ENCODE measurements at places on chromosomes 11 and 22.

- DNase-seq: no peak
Observed at GRCh38 chr22:49331878-49332277, 495.8 kb downstream of the BRD1 start.

DNA sequence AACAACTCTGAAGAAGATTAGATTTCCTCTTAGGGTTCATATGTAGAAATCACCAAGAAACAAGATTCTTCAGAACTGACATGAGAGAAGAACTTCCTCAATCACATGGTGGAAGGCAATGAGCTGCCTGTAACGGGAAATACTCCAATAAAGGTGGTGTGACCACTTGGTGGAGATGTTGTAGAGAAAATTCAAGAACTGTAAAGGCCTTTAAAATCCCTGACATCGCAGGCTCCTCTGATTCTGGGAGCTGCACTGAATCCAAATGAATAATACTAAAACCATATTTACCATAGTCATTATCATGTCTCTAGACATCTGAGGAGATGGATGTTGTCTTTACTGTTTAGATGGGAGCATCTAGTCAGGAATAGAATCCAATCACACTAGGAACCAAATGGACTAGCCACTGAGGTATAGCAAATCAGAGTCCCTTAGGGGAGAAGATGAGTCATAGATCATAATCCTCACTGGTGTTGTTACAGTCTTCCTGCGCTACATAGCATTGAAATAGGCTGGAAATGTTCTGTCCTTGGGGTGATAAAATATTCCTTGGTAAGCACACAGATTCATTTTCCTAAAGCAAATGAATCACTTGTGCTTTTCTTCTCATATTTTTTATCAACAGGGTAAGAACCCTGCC is 321.6 kb upstream of the TENM4 start:
- DNase-seq: no peak

- DNase-seq: no peak
Observed at GRCh38 chr11:117993988-117994745, 8.0 kb downstream of the IL10RA start.

DNA sequence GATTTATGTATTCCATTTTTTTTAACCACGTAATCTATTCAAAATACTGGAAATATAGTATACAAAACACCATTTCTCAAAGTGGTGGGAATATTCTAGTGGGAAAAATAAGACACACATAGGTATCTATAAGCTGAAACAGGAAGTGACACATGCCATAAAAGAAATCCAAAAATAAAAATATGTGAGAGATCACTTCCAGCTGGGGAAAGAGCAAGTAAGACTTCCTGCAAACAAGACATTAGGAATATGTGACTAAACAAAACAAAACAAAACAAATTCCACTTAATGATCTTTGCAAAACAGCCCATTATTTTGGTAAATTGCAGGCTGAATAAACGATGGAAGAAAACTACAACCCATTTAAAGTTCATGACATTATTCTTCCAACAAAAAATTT is 107.3 kb upstream of the CEP126 start:
- no peak for DNase-seq

GRCh38 chr11:75572744-75573143 is 10.7 kb downstream of the SERPINH1 start:
- no peak for DNase-seq

DNA sequence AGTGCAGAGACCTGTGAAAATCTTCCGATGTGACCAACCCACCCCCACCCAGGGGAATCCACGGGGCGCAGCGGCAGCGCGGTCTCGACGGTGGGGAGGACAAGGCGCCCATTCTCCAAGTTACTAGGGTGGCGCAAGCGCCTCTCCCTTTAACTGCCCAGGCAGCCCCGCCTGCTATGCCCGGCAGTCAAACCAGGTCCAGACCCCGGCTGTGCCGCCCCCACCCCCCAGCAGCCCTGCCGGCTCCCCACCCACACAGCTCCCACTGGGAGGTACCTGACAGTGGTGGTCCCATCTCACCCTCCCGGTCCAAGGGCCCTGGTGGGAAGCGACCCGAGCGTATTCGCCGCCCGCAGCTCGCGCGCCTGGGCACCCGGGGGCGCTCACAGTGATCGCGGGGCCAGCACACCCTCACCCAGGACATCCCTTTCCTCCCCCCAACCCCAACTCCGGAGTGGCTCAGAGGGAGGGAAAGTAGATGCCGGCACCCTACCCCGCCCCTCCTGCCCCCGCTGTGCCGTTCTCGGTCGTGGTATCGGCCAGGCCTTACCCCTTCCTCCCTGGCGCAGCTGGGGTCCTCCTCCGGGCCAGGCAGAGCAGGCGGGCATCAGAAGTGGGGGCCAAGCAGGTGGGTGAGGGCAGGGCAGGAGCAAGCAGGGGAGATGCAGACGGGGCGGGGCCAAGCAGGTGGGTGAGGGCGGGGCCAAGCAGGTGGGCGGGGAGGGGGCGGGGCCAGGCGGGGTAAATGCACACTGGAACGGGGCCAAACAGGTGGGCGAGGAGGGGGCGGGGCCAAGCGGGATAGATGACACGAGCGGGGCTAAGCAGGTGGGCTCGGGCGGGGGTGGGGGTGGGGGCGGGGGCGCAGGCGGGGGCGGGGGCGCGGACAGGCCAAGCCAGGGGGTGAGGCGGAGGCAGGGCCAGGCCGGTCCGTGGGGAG is at the start of gene TRPM5:
TRPM5 (minus strand) TSS at position 634 of the 940 bp plus-strand sequence. CDS start 21,478 bp downstream, outside the sequence.
- DNase-seq: peak; percentile 72

GRCh38 chr11:70399681-70400112 is 1.4 kb downstream of the CTTN start:
- no peak for DNase-seq

GRCh38 chr22:39598017-39598965 is 27.7 kb downstream of the CACNA1I start:
- peak; percentile 65 for DNase-seq

GRCh38 chr11:34864424-34864823 is 51.8 kb downstream of the APIP start:
- DNase-seq: no peak

DNA sequence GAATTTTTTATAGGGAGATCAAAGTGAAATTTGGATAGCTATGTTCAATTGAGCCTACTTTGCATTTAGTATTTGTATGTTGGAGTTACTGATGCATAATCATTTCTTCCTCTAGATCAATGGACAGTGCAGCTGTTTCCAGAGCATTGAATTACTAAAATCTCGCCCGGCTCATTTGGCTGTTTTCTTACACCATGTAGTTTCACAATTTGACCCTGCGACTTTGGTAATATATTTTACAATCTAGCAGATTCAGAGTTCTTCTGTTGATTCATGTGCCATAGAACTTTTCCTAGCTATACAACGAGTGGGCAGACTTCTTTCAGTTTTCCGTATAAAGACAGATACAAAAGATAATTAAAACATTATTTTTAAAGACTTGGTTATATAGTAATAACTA is 70.0 kb upstream of the GRIK4 start:
- DNase-seq: no peak

DNA sequence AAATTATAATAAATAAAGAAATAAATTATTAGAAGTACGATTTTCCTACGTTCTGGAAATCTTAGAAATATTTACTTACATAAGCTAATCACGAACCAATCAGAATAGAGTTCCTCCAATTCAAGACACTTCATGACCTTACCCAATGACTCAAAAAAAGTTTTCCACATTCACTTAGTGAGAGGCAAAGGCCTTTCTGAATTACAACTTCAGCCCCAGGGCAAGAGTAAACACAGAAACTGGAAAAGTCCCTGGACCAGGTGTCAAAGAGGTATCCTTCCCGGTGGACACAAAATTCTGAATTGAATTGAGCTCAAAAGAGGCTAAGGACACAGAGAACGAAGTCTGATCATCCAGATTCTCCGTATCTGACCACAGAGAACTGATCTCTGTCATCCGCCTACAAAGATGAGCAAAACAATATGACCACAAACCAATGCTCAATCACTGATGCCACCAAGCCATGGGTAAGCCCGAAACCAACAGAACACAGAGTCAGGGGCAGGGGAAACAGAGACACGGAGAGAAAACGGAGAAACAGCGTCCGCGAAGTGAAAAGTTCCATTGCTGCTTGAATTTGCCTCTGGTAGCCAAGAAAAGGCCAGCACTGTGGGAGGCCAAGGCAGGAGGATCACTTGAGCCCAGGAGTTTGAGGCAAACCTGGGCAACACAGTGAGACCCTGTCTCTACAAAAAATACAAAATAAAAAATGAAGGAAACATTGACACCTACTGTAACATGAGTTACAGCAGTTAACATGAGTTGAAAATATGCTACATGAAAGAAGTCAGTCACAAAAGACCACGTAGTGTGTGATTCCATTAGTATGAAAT is 6.8 kb downstream of the BID start:
- DNase-seq: peak; percentile 71

GRCh38 chr11:71429701-71430100 is 18.5 kb downstream of the DHCR7 start:
- no peak for DNase-seq

DNA sequence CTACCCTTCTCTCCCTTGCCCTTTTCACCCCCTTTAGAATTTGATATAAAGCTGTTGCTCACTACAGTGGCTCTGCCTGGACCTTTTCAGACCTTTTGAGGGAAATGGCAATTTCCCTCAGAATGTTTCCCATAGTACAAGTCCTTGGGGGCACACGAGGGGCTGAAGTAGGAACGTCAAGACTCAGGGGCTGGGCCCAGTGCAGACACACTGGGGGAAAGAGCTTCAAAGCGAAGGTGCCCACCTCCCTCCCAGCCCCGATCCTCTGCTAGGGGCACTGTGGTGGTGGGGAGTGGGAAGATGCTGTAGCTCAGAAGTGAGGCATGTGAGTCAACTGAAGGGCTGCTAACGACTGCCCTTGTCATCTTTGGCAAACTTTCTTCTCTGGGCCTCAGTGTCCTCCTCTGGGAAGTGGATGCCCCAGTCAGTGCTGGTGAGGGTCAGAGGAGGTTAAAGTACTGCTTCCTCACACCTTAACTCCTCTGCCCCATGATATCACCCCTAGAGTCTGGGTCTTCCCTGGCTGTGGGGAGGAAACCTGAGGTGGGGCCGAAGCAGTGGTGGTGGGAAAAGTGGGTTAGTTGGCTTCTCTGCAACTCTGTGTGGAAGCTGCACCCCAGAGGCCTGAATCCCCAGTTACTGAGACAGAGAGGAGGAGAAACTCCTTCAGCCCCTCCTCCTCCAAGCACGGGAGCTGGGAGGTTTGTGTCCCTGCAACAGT is 425.3 kb upstream of the B3GAT1 start:
- no peak for DNase-seq

DNA sequence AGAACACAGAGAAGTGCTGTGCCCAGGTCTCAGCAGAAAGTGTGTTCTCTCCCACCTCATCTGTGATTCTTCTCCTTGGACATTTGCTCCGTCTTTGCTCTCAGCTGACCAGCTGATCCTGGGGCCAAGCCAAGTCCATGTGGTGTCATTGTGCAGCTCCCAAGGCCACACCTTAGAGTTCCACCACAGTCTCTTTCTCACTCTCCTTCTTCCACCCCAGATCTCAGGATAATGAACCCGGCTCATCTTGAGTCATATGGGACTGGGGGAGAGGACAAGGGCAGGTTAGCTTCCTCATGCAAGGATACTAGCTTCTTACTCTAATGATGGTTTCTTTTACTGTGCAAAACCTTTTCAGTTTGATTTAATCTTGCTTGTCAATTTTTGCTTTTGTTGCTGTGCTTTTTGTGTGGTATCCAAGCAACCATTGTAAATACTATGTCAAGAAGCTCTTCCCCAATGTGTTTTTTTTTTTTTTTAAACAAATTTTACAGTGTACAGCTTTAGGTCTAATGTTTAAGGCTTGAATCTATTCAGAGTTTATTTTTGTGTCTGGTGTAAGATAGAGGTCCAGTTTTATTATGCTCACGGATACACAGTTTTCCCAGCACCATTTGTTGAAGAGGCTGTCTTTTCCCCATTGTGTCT is 75.0 kb upstream of the OR4B1 start:
- DNase-seq: no peak

GRCh38 chr11:92423115-92424034 is 198.8 kb downstream of the FAT3 start:
- no peak for DNase-seq

DNA sequence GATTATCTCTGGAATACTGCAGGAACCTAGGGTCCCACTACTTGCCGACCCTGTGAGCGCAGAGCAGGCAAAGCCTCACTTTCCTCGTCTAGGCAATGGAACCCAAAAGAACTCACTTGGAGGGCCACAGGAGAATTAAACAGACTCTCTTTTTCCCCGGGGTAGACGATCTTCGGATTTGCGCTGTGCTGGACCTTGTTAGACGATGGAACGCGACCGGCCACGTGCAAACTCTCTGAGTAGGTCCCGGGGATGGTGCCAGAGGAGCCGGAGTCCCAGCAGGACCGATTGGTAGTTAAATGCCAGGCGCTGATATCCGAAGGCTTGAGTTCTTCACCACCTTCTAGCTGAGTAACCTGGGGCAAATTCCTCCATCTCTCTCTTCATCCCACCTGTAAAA is 1.0 kb upstream of the SLC1A2 start:
- DNase-seq: no peak

DNA sequence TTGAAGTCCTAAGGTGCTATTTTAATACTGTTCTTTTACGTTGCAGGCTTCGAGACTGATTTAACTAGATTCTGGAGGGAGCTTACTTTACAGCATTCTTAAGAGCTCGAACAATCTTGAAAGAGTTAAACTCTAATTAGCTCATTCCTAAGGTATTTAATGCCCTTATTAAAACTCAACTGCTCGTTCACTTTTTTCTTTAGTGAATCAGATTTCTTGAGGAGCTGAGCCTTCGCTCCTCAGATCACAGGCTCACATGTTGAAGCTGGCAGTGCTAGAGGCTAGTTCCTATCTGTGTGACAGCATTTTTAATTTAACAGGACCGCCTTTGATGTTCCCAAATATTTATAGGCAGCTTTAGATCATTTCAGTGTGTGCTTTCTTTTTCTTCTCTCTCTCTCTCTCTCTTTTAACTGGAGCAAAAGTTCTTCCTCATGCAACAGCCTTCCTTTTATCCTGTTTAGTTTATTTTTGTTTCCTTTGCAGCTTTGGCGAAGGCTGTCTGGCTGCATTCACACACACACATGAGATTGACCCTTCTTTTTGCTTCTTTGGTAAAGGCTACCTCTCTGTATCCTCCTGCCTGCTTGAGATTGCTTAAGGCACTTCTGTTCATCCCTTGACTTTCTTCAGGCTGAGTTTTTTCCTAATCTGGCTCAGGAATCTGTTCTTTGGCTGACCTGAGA is 21.0 kb downstream of the ZNRF3 start:
- DNase-seq: no peak

DNA sequence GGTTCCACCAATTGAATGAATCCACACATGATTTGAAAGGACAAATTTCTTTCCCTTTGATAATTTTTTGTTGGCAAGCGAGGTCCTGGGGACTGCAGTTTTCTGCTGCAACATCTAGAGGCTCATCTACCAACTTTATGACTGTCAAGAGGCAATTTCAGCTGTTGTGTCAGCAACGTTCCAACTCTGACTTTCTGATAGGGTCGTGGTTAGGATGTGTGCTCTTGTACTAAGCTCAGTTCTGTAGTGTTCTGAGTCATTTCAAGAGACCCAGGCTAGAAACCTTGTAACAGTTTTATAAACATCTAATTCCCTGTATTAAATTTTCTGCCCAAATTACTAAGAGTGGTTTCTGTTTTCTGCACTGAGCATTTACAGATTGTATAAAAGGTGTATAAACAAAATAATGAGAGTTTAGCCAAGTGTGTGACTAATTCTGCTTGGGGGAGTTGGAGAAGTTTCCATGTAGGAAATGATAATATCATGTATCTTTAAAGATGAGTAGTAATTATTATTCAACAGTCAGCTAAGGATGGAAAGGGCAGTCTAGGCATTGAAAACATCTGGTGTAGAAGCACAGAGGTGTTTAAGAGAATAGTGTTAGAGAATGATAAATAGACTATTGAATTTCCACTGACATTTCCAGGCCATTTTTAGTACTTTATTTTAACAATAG is 72.2 kb downstream of the RBMXL2 start:
- DNase-seq: no peak

- DNase-seq: no peak
Observed at GRCh38 chr11:121297872-121298271, 5.3 kb downstream of the SC5D start.

Measured in GM20000 (cell line).